Activated naive CD8-positive, alpha-beta T cell treated with anti-CD3 and anti-CD28 coated beads, Interleukin-2, amount 50 U/mL, for 24 hours (primary cell): ENCODE measurements at places on chromosomes 4 and X.

DNA sequence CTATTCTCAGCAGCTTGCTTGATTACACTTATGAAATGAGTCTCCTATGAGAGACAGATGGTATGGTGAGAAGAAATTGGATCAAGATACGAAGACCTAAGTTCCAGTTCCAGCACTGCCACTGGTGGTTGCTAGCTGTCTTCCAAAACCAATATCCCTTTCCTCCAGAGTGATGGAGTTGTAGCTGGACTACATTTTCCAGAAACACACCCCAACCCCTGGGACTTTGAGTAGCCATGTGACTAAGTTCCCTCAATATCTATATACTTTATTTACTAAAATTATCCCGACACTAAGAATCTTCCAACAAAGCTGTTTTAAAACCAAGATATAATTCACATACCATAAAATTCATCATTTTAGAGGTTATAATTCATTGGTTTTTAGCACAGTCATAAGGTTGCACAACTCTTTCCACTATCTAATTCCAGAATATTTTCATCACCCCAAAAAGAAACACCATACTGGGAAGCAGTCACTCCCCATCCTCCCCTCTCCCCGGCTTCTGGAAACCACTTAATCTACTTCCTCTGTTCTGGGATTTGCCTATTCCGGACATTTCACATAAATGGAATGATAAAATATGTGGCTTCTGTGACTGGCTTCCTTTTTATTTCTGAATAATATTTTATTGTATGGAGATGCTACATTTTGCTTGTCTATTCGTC, 118.0 kb downstream of the MANBA start:
- DNase-seq: no peak

DNA sequence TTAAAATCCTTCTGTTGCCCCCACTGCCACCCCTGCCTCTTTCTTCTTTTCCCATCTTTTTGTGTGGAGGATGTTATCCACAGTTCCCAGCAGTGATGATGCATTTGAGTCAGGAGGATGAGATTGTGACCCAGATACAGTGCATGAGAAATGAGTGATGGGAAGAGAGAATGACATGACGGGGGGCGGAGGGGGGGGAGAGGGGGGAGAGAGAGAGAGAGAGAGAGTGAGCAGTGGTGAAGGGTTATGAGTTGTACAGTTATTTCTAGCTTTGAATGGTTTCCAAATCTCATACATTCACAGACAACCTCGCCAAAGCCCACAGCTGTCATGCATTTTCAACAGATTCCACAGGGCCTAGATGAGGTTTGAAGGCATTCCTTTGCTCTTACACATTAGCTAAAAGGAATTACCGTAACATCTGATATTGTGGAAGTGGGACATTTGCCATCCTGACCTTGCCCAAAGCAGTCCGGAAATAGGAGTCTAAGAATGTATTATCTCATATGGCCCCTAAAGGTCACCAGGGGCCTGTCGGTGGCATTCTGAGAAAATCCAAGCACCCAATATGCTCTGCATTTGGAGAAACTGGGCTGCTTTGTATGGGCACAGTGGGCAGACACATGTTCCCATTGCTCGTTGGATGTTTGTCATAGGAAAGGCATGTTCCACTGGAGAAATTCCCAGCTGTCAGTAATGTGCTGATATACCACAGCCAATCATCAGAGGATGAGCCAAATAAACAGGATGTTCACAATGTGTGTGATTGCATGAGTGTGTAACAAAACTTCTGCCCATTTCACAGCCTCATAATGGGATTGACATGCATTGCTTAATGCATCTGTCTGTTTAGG, 435.8 kb downstream of the SPRY1 start:
- no peak for DNase-seq

GRCh38 chrX:119419146-119419545, 20.0 kb downstream of the SLC25A43 start:
- no peak for DNase-seq

DNA sequence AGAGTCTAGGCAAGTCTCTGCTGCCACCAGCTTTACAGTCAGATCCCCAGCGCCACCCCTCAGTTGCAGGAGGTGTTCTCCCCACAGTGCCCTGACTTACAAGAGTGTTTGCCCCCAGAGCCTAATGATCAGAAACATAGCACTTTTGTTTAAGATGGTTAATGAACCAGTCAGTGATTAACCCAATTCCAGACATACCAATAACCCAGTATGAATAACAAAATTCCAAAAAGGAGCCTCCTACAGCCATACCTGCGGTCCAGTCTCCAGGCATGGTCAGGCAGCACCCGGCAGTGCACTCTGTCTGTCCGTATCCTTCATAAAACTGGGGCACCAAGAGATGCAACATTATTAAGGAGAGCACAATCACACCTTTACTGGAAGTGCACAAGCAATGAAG, 30.7 kb upstream of the CENPU start:
- no peak for DNase-seq

GRCh38 chr4:78441756-78442155, 109.8 kb upstream of the ANXA3 start:
- no peak for DNase-seq
